Left ventricle myocardium inferior (tissue), 1 donor: ENCODE measurements at places on chromosomes 1 and 21. TPM values are rescaled to one million over a fixed set of nuclear protein-coding genes. Genes with fewer than 3 reads are reported as not detected.

GRCh38 chr1:207006914-207007313, 25.6 kb downstream of the C1orf116 start:
- no peak for DNase-seq

DNA sequence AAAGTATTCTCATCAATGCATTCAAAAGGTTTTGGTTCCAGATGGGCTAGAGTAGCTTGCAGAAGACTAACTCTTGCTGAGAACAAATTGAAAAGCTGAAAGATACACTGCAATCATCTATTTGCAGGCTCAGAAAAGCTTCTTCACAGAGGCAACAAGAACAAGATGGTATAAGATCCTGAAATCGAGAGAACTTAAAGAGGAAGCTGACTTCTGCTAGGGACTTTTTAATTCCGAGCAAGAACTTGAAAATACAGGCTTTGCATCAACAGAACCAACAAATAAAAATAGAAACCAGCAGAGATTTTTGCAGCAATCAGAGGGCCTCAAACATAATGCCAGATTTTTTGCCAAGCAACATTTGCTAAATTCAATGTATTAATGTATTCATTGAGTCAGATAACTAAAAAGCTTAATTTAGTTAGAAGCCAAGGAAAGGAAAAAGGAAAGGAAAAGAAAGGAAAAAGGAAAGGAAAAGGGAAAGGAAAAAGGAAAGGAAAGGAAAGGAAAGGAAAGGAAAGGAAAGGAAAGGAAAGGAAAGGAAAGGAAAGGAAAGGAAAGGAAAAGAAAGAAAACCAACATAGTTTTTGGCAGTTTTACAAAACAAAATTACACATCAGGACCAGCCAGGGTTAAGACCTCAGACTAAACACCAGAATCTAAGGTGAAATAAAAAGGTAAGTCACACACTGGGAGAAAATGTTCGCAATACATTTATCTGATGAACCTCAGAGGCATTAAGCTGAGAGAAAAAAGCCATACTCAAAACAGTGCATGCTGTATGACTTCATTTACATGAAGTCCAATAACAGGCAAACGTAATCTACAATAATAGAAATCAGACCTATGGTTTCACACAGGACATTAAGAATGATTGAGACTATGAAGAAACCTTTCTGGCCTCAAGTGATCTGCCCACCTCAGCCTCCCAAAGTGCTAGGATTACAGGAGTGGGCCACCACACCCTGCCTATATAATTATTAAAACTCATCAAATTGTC, 42.6 kb downstream of the FAF1 start:
- DNase-seq = no peak

DNA sequence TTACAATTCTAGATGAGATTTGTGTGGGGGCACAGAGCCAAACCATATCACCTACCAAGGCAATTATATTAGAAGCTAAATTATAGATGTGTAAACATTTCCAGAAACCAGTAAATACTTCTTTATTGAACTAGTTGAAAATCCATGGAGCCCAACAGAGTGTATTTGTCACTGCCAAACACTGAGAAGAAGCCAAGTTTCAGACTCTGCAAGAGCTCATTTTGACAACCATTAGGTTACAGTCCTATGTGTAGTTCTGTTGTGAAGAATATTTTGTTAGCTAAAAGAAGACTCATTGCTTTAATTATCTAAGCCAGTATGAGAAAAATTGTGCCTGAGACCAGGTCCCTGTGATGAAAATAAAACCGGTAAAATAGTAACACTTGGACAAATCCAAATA, 358.9 kb upstream of the SGIP1 start:
- no peak for DNase-seq

DNA sequence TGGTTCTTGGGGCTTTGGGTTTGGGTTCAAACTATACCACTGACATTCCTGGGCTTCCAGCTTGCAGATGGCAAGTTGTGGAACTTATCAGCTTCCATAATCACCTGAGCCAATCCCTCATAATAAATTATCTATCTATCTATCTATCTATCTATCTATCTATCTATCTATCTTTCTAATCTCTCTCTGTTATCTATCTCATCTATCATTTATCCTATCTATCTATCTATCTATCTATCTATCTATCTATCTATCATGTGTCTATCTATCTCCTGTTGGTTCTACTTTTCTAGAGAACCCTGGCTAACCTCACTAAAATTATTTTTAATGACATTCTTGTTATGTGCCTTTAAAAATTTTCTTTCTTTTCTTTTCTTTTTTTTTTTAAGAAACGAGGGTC, 35.8 kb upstream of the AKT3 start:
- DNase-seq = no peak

GRCh38 chr1:183834568-183834967, 29.6 kb downstream of the RGL1 start:
- no peak for DNase-seq

DNA sequence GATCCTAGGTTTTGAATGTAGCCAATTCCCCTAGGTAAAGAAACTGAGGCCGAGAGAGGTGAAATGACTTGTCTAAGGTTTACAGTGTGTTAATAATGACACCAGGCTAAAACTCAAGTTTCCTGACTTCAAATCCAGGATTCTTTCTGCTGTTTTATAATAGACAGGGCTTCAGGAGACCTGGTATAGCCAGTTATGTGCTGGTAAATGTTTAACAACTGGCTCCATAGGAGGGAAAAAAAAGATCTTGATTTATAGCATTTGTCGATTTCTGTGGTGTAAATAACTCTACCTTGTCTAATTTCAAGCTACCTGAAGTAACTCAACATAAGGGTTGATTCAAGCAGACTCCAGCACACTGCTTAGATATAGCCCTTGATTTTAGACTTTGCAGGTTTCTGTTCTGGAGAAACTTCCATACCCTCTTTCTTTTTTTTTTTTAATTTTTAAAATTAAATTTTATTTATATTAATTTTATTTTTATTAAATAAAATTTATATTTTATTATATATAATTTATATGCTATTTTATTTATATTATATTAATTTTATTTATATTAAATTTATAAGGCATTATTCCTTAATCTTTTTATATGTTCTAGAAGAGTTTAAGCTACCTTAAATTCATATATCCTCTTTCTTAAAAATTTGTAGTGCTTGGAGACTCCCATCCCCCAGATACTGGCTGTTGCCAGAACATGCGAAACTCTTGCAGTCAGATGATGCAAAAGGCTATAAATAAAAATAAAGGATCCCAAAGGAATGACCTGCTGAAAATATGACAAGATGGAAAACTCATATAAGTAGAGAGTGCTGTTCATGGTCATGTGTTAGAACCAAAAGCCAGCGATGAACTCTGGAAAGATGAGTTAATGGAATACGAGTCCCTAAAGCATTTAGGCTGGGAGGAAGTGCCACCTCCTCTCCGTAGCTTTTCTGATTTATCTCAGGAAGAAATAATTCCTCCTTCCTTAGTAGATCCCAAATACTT, 35.4 kb upstream of the SRSF10 start:
- DNase-seq = no peak

The ITLN1 gene
- total RNA-seq = 1.0 TPM

The MIXL1 gene
- not detected for total RNA-seq

The MEX3A gene
- total RNA-seq = 0.16 TPM

The SLC26A9 gene
- total RNA-seq = 35.2 TPM

The CD53 gene
- 7.5 TPM for total RNA-seq

The TRIM17 gene
- total RNA-seq = 0.36 TPM

The LAMC2 gene
- total RNA-seq = 1.2 TPM
